AG09309 (cell line): ENCODE measurements at places on chromosomes 3 and 15.

DNA sequence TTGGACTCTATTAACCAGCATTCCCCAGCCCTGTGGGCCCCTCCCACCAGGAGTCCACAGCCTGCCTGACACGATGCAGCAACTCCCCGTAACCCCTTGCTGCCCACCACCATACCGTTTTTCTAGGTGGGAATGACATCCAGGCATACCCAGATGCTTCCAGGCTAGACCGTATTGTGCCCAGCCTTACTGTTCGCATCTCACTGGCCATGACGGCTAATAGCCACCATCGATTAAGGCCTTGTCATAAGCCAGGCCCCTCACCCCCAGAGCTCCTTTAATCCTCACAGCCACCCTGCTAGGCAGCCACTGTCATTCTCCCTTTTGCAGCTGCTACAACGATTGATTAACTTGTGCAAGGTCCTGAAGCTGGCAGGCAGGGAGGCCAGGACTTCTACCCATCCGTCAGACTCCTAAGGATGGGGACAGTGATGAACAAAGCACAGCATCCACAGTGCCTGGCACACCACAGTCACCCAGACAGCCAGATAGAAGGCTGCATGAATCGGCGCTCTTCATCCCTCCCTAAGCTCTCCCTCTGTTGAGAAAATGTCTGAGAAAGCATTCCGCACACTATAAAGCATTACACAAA is 60.0 kb upstream of the FLNB start:
- DNase-seq, result no peak

- DNase-seq, result no peak
Measured at GRCh38 chr3:149532489-149533180, 58.1 kb downstream of the TM4SF4 start.

- DNase-seq, result no peak
Measured at GRCh38 chr15:38149315-38149714, 103.3 kb upstream of the SPRED1 start.

GRCh38 chr3:120693439-120694171 is 11.6 kb upstream of the HGD start:
- no peak for DNase-seq

GRCh38 chr3:53166781-53167291 is 5.8 kb downstream of the PRKCD start:
- DNase-seq, result no peak

- peak; percentile 98 for DNase-seq
Measured at GRCh38 chr3:4741404-4742307, 237.6 kb upstream of the BHLHE40 start.

DNA sequence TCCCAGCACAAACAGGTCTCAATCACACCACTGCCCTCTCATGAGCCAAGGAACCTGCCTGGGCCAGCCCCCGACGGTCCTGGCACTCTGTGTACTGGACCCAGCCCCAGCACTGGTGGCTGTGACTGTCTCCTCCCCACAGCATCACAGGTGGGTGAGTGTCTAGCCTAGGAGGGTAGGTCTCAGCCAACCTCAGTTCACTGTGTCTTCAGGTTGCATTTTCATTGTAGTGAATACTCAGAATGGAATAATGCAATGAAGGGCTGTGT is 163.4 kb upstream of the NSMCE3 start:
- no peak for DNase-seq

DNA sequence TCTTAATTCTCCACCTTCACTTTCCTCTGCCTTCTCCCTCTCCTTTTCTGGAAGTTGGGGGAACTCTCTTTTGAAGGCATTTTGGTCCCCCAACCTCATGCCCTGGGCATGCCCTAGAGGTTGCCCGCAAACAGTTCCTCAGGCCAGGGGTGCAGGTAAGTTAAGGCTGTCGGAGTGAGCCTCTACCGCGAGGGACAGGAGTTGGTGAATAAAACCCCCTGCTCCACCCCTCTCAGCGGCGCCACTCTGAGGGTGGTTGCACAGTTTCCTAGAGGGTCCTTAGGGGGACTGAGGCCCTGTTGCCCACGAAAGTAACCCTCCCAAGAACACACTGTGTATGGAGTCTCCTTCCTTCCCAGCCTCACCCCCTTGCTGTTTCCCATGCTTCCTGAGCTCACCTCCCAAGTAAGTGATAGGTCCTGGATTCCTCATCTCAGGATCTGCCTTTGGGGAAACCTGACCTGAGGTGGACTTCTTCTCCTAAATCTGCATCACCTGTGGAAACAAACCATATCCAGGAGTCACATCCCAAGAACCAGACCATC is 23.1 kb upstream of the THSD4 start:
- no peak for DNase-seq

- DNase-seq, result no peak
Measured at GRCh38 chr3:43619588-43619987, 2.2 kb downstream of the ANO10 start.

DNA sequence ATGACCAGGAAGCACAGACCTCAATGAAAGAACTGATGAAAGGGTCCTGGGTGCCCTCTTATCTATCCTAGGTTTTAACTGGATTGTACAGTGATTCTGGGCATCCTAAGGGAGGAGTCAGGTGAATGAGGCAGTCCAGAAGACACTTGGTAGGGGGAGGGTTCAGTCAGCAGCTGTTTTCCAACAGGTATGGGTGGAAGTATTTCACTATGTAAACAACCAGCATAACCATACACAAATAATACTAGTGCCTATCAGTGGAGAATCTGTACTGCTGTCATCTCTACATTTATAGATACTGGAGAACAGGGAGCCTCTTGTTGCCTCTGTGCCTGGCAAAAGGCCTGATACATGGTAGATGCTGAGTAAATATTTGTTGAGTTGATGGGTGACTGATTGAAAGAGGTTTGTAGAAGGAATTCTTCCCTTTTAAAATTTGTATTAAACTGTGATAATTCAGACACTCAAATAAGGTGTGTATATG is 328.5 kb downstream of the RBMS3 start:
- no peak for DNase-seq

DNA sequence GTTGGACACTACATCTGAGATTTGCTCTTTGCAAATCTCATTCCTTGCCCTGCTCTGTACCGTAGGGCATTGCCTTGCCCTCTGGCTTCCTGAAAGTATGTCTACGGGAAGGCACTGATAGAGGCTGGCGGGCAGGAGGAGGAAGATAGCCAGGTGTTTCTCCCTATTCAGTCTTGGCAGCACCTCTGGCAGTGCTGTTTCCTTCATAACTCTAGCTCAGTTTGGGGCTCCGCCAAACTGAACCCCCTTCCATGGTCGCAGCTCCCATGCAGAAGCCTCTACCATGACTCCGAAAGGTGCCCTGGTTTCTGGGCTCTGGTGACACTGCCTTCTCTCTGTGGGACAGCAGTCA is 122.3 kb upstream of the PRR20G start:
- DNase-seq, result no peak

- DNase-seq, result peak; percentile 42
Measured at GRCh38 chr3:71369701-71370391, 213.7 kb downstream of the FOXP1 start.

DNA sequence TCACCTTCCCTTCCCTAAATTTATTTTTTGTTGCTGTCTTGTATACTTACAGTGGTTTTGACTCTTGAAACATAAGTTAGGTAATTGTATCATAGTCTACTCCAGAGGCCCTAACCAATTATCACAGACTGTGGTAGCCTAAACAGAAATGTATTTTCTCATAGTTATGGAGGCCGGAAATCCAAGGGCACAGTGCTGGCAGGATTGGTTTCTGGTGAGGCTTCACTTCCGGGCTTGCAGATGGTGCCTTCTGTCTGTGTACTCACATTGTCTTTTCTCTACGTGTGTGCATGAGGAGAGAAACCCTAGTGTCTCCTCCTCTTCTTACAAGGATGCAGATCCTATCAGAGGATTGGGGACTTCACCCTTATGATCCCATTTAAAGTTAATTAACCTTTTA is 290.2 kb upstream of the KCNMB2 start:
- no peak for DNase-seq

- no peak for DNase-seq
Measured at GRCh38 chr3:104610730-104611652, 755.7 kb upstream of the ALCAM start.

- DNase-seq, result peak; percentile 55
Measured at GRCh38 chr3:119913021-119913420, 131.1 kb downstream of the NR1I2 start.

- DNase-seq, result no peak
Measured at GRCh38 chr15:88021601-88022000, 234.9 kb downstream of the NTRK3 start.

- no peak for DNase-seq
Measured at GRCh38 chr3:128432971-128433836, 33.5 kb downstream of the DNAJB8 start.

- DNase-seq, result no peak
Measured at GRCh38 chr3:117084277-117084676, 374.7 kb downstream of the TUSC7 start.

GRCh38 chr15:68589783-68590710 is 11.3 kb downstream of the CORO2B start:
- DNase-seq, result no peak

DNA sequence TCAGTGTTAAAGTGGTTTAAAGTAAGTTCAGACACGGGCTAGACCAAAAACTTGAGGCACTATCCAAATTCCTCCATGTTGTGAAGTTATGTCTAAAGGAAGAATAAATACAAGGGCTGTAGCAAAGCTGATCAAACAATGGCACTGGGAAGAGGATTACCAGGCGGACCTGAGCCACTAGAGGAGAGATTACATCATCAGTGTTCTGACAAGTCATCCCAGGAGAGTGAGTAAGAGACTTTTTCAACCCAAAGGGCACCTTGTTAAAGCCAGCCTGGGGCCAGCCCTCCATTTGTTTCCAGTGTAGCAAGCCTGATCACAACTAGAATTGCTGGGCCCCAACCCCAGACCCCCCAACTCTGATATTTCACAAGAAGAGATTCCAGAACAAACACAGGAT is 166.9 kb downstream of the DCLK3 start:
- peak; percentile 7 for DNase-seq

GRCh38 chr3:128436214-128436613 is 30.5 kb downstream of the DNAJB8 start:
- no peak for DNase-seq

DNA sequence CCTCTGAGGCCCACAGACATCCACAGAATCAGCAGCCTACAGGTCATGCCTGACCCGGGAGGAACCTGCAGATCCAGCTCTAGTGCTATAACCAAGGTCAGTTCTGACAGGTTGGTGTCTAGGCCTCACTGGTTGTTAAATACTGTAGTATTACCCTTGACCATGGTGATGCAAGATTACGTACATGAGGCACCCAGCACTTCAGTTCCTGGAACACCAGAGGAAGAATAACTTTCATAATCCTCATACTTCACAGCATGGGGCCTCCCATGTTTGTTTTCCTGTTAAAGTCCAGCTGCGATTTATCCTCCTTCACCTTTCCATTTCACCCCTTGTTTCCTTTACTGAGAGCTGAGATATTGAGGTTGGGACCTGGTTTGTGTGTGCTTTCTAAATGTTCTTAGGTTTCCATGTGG is 34.4 kb upstream of the GLCE start:
- DNase-seq, result peak; percentile 23

- DNase-seq, result no peak
Measured at GRCh38 chr15:100924436-100924835, 5.3 kb downstream of the LRRK1 start.

DNA sequence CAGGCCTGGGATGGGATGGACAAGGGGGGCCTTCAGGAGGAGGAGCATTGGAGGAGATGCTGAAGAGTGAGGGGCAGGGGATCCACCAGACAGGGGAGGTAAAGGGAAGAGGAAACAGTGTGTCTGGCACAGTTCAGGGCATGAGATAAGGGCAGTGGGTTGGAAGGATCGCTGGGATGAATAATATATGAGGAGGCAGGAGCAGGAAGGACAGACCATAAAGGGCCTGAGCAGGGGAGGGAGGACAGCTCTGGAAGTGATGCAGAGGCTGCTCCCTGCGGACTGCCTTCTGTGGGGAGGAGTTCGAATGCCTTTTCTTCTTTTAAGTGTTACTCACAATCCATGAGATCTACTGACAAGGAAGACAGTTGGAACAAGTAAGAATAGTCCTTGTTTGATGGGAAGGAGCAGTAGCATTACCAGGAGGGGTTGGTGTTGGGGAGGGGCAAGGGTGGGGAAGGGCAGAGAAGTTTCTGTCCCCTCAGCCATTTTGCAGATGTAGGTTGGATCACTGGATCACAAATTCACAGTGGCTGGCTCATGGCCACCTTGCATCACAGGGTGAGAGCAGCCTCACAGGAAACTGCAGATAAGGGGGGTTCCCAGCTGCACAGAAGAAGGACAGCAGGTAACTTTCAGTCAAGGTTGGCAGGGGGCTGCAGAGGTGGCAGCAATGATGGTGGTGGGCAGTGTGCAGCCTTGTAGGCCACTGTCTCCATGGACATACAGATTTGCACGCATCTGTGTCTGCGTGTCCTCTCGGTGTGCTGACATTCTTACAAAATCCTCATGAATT is 91.9 kb upstream of the SNRPN start:
- no peak for DNase-seq

DNA sequence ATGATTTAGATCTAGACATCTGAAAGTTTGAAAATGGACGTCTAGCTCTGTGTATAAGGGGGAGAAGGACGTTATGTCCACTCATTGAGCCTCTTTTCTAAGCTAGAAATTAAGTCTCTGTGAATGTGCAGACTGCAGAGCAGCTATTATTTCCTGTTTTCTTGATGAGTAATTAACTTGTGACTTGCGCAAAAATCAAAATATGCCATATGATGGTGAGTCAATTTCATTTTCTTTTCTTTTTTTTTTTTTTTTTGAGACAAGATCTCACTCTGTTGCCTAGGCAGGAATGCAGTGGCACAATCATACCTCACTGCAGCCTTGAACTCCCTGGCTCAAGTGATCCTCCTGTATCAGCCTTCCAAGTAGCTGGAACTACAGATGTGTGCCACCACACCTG is 14.1 kb downstream of the LACTB start:
- DNase-seq, result peak; percentile 63

- no peak for DNase-seq
Measured at GRCh38 chr3:53956586-53956985, 64.9 kb upstream of the SELENOK start.

DNA sequence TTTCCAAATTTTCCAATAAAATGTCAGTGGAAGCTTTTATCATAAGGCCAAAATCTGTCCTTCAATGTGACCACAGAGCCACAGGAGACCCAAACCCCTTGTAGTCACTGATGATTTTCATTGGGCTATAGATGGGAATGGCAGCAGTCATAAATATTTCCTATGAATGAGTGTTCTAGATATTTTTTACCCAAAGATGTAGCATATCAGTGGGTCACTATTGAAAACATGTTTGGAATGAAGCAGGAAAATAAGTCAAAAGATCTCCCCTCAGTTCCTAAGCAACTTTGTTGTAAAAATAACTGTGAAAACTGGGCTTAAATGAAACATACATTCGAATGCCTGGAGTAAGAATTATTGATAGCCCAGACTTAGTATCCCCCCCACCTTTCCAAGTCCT is 49.0 kb downstream of the NKIRAS1 start:
- DNase-seq, result no peak
